SJSA1 (cell line): ENCODE measurements at places on chromosomes 11 and 22. TPM values are rescaled to one million over a fixed set of nuclear protein-coding genes. Genes with fewer than 3 reads are reported as not detected.

TH gene
- total RNA-seq, result not detected in 2 replicates

OR8U1 gene
- not detected in 2 replicates for total RNA-seq

GUCY1A2 gene
- 0.11 and 0.13 TPM in 2 replicates for total RNA-seq

PRR33 gene
- not detected in 2 replicates for total RNA-seq

C11orf91 gene
- total RNA-seq, result not detected in 2 replicates

KRTAP5-8 gene
- total RNA-seq, result not detected in 2 replicates

LIF gene
- 1.4 and 5.5 TPM in 2 replicates for total RNA-seq

LRP4 gene
- total RNA-seq, result 0.28 and 0.32 TPM in 2 replicates

OR2D2 gene
- total RNA-seq, result not detected in 2 replicates

FANCF gene
- total RNA-seq, result 8.1 and 9.7 TPM in 2 replicates

POU2AF3 gene
- total RNA-seq, result not detected in 2 replicates

CYB5R2 gene
- total RNA-seq, result 0.60 and 0.76 TPM in 2 replicates

DNA sequence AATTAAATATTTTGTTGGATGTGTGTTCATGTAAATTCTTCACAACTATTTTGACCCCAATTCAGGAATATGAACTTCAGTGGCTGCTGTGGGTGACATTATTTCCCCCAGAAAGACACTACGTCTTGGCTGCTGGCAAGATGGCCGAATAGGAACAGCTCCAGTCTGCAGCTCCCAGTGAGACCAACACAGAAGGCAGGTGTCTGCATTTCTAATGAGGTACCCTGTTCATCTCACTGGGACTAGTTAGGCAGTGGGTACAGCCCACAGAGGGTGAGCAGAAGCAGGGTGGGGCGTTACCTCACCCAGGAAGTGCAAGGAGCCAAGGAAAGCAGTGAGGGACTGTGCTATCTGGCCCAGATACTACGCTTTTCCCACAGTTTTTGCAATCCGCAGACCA, 65.3 kb downstream of the ZBTB44 start:
- no peak for DNase-seq

- DNase-seq, result peak; percentile 57
Measured at GRCh38 chr11:77589521-77590193, at the start of gene AQP11. TSS of gene AQP11 (plus strand) at chr11:77589953. CDS start at chr11:77589993, 40 bp downstream.

- DNase-seq, result no peak
Measured at GRCh38 chr11:2321311-2321683, 19.5 kb downstream of the TSPAN32 start.

DNA sequence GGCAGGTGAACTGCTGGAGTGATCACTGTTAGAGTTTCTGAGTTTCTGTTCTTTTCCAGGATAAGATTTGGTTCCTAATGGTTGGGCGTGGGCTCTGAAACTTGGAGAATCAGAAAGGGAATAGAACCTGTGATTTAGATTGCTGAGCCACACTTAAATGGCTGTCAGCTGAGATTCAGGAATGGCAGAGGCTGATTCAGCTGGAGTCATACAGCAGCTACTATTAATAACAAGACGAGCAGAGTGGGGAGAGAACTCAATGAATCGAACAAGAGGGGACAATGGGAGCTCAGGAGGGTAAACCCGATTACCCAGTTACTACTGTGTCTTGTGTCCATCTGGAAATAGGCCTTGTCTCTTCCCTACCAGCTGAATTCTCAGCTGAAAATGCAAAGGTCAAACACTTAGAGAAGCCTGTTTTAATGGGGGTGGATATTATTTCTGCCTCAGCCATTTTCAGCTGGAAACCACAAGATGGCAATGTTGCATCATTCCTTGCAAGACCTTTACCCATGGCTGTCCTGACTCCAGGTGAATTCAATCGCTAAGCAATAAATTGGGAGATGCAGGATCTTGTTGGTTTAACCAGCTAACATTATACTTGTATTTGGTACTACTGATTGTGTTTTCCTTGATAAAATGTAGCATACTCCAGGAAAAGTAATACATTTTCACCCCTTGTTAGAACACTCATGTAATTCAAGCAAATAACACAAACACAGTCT, 104.5 kb upstream of the RAG2 start:
- DNase-seq, result peak; percentile 9

GRCh38 chr11:27412192-27412691, 49.2 kb upstream of the CCDC34 start:
- DNase-seq, result no peak

GRCh38 chr11:114359342-114359741, 41.0 kb downstream of the C11orf71 start:
- DNase-seq, result no peak

DNA sequence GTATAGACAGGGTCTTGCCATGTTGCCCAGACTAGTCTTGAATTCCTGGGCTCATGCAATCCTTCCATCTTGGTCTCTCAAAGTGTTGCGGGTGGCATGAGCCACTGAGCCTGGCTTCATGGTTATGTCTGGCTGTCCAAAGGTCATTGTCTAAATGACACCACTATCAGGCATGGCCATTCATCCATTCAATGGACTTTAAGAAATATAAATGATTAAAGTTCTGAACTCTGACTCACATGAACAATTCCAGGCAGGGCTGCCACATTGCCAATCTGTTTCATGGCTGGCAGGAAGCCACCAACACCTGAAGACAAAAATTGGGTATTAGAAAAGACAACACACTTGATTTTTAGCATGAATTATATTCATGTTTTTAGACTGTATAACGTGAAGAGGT, 4.1 kb downstream of the RTCB start:
- DNase-seq, result no peak

DNA sequence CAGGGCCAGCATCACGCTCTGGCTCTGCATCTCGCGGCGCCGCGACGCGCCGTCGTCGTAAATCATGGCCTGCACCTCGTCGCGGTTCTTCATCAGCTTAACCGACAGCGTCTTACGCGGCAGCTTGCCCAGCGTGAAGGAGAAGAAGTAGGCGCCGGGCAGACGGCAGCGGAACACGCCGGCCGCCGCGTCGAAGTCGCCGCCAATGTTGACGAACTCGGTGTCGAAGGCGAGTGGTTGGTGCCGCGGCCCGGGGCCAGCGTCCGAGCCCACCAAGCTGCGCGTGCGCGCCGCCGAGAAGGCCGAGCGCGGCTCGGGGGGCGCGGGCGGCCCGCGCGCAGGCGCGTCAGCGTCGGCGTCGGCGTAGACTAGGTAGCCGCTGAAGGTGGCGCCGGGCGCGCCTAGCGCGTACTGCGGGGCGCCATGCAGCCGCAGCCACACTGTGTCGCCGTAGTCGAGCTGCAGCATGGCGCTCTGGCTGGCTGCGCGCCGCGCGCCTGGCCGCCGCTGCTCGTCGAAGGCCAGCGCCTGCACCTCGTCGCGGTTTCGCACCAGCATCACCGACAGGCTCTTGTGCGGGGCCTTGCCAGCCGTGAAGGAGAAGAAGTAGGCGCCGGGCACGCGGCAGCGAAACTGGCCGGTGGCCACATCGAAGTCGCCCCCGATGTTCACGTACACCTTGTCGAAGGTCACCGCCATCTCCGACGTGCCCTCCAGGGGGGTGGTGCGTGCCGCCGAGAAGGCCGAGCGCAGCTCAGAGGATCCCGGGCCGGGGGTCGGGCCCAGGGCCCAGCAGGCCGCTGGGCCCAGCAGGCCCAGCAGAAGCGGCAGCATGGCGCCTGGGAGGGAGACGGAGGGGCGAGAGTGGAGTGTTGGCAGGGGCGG, 3.7 kb downstream of the FAM180B start:
- no peak for DNase-seq

DNA sequence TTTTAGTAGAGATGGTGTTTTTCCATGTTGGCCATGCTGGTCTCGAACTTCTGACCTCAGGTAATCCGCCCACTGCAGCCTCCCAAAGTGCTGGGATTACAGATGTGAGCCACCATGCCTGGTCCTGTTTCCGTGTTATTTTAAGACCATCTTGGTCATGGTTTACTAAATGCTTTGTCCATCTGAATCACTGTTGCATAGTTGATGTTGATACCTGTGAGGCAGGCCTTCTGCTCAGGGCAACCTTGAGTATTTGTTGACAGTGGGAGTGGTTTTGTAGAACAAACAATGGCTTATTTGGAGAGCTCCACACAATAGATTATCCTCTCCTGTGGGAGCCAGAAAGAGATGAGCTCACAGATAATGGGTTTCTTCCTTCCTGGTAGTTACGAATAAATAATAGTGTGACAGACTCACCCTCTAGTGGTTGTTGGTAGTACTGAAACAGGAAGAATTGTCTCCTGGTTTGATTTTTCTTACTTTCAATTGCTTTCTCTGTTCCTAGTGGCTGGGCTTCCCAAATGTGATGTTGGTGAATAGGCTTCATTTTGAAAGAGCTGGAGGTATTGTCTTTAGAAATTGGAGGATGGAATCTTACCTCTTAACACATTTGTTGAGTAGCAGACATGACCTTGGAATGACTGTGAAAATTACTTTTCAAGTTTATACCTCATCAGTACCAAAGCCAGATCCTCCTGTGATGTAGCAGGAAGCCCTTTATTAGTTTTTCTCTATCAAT, 39.0 kb downstream of the CTNND1 start:
- peak; percentile 85 for DNase-seq

DNA sequence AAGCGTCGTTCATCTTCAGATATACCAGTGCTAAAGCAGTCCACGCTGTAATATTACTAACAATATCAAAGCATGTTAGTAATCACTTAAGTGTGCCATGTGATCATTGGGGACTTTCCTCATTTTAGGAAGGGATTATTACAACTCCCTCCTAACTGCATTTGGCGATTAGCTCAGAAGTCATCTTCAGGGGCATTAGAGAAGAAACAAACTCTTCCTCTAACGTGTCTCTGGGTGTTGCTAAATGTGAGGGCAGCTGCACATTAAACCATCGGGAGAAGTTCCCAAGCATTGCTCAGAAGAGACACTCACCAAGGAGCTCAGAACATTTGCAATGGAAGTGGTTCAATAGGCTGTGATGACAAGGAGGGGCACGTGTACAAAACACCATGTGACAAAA, 17.2 kb downstream of the TESMIN start:
- no peak for DNase-seq

DNA sequence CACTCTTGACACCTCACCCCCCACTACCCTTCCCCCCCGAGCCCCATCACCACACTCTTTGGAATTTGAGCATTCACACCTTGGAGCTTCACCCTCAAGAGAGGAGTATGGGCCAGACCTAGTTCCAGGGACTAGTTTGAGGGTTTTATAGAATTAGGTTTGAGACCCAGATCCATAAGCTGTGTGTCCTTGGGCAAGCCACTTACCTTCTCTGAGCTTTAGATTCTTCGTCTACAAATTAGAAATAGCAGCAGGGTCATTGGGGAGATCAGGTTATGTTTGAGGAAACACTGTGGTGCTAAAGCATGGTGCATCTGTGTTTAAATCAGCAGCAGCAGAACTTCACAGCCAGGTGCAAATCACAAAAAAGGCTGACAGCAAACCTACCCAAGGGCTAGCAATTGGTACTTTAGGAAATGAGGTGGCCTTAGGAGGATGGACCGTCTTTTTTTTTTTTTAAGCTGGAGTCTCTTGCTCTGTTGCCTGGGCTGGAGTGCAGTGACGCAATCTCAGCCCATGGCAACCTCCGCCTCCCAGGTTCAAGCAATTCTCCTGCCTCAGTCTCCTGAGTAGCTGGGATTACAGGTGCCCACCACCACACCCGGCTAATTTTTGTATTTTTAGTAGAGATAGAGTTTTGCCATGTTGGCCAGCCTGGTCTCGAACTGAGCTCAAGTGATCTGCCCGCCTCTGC, 114.8 kb downstream of the MICAL2 start:
- no peak for DNase-seq

DNA sequence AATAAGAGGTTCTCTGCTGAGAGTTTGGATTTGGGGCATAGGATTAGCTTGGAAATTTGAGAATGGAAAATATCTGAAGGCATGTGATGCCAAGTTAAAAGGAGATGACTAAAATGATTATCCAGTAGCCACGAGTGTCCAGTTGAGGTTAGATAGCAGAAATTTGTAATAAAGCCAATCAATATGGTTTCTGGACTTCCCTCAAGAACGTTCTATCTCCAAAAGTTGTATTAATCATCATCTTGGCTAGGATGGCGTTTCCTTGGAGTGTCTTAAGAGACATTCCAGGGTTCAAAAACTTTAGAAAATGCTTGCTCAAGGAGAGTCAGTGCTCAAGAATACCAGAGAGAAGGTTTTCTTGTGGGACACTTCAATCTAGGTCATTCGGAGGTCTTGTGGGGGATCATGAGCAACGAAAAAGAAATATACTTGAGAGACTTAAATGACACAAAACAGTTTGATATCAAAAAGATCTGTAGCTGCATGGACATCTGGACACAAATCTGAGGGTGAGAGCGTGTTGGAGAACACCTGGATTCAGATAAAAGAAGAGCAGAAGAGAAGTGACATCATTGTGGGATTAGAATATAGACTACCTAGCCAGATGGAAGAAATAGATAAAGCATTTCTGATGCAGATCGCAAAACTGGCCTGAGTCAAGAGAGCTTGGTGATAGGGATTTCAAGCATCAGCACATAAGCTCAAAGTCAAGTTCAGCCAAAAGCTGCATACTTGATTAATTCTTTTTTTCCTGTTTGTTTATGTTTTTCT, 97.7 kb downstream of the ARFGAP2 start:
- DNase-seq, result no peak

DNA sequence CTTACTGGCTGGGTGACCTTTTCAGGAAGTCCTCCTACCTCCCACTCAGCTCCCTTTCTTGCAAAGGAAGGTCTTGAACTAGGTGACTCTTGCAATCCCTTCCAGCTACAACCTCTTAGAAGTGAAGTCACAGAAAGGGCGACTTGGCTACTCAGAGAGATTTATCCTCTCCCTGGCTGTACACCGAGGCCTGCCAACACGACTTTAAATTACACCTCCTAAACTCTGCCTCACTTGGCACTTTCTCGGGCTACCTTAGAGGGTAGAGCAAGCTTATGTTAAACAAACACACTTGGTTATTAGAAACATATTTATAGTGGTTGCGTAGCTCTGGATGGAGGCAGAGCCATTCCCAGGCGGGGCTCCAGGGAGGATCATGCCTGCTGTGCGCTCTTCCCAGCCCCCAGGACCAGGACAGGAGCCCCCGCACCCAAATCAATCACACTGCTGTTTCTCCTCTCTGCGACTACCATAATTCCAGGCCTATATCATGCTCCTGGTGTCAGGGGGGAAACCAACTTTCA, 358.4 kb downstream of the BUD13 start:
- no peak for DNase-seq

DNA sequence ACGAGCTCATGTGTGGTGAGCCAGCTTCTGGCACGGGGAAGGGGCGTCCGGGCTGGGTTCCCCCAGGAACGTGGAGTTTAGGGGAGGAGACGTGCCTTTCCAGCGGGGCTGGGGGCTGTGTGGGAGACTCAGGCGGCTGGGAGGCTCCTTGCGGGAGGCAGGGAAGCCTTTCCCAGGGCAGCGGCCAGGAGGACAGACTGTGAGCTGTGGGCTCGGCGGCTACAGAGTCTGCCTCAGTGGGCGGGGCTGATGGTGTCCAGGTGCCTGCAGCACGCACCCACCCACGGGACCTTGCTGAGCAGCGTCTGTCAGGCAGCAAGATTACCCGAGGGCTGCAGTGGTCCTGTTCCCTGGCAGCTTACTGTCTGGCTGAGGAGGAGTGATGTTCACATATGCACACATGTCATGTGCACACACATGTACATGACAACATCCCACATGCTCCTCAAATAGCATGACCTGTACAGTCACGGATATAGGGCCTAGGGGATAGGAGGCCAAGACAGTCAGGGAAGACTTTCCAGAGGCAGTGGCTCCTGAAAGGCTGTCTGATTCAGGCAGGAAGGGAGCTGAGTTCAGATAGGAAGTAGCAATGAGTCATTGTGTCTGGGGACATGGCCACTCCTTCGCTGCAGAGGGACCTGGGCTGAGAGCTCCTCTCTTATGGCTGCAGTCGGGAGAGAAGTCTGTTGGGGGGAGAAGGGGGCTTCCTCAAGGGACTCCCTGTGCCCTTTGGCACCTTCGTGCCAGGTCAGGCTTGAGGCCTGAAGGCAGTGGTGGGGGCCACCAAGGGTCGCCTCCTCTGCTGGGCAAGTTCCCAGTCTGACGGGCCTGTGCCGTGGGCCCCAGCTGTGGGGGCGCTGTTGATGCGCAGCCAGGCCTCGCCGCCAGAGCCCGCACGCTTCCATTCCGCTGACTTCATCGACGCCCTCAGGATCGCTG, 23.3 kb upstream of the PPP6R3 start:
- peak; percentile 50 for DNase-seq
